Left lung (tissue), 14 donors: ENCODE measurements at places on chromosomes 16 and 17. TPM values are rescaled to one million over a fixed set of nuclear protein-coding genes. Genes with fewer than 3 reads are reported as not detected.

CD300A gene
- 1.6 TPM for polyA plus RNA-seq

SLC5A2 gene
- 15.3 TPM for polyA plus RNA-seq

- DNase-seq = no peak
Observed at GRCh38 chr16:4328046-4328781, 12.3 kb downstream of the GLIS2 start.

DNA sequence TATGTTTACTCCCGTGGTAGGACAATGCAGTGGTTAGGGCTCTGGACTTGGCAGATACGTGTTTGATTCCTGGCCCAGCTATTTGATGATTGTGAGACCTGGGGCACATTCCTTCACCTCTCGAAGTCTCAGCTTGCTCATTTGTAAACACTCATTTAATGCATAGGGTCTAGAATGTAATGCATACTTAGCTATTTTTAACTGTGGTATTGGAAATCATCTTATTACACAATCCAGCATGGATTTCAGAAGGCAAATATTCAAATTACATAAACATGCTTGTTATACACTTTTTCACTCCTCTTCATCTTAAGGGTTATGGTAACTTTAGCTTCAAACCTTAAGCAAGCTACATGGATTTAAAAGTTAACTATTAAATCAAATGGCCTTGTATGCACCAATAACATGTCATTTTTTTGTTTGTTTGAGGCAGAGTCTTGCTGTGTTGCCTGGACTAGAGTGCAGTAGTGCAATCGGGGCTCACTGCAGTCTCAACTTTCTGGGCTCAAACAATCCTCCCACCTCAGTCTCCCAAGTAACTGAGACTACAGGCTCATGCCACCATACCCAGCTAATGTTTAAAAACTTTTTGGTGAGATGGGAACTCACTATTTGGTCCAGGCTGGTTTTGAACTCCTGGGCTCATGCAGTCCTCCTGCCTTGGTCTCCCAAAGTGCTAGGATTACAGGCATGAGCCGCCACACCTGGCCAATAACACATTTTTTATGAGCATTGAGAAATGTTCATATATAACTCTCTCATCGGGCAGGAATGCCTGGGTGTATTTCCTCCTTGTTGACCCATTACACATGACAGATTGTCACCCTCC is 52.5 kb downstream of the VAT1L start:
- no peak for DNase-seq

DNA sequence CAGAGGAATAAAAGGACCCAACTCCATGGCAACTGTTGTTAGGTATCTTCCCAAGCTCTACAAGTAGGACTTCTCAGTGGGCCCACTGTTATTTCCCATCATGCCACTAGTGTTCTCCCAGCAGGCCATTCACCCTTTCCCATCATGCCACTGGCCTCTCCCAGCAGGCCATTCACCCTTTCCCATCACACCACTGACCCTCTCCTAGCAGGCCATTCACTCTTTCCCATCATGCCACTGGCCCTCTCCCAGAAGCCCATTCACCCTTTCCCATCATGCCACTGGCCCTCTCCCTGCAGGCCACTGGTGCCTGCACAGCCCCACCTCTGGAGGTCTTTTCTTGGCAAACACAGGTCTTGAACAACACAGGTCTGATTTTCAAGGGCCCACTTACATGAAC is 36.3 kb downstream of the IFT140 start:
- no peak for DNase-seq

DNA sequence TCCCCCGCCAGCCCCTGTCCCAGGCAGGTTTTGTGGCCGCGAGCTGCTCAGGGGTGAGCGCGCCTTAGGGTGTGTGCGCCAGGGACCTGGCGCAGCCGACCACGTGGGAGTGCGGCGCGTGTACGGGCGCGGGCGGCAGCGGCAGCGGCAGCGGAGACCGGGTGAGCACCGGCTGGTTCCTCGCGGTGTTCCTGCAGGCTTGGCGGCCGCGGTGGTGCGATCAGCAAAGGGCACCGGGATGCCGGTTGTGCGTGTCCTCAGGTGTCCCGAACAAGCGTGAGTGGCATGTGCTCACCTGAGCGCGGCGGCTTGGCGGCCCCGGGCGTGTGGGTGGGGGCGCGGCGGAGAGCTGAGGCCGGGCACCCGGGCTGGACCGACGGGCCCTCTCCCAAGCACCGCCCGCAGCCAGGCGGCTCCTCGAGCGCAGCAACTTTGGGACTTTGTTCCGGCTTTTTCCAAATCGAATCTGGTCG is 381 bp upstream of the HSD11B2 start:
- no peak for DNase-seq

DNA sequence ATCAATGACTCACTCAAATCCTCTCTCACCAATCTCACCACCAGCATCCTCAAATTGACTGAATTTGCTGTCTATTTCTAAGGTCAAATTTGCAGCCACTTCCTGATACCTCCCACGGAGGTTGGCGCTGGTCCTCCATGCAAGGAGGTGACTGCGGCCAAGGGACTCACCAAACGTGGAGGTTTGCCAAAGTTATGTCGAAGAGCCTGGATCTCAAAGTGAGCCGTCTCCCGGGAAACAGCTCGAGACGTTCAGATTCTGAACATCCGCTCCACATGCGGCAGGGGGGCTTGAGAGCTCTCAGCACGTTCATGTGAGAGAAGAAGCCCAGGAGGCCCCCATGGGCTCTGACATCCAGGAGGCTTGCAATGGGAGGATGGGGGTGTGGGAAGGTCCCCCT is 22.6 kb downstream of the LGALS3BP start:
- no peak for DNase-seq

DNA sequence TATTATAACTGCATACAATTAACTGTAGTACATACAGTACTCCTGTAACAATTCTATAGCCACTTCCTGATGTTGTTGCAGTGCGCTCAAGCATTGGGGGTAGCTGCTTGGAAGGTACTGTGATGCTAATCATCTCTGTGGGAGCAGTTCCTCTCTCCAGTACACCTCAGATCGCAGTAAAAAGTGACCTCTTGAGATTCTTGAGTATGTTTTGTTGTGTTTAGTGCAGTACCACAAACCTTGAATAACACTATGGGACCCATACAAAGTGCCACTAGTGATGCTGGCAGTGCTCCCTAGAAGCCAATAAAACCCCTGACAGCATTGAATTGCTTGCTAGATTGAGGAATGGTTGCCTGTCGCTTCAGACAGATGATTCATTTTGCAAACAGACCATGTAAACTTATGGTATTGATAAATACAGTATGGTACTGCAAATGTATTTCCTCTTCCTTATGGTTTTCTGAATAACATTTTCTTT is 193.0 kb downstream of the SPECC1 start:
- DNase-seq = no peak

DNA sequence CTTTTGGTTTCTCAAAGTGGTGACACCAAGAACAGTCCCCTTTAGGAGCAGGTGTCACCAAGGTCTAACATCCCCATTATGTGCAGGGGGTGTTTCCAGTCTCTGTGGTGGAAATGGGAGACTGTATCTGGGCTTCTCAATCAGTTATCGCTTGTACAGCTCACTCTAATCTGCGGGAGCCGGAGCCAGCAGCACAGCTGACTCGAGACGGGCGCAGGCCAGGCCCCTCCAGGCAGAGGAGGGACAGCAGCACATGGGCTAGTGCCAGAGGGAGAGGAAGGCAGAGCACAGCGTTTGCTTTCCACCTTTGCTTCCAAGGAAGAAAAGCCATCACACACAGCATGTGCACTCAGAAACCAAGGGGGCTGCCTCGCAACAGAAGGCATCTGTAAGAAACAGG is 91.2 kb upstream of the CREBBP start:
- DNase-seq = no peak

- no peak for DNase-seq
Observed at GRCh38 chr17:58381124-58382035, 29.4 kb upstream of the SUPT4H1 start.

GRCh38 chr17:41627316-41628072 is 3.1 kb upstream of the KRT17 start:
- DNase-seq = no peak

DNA sequence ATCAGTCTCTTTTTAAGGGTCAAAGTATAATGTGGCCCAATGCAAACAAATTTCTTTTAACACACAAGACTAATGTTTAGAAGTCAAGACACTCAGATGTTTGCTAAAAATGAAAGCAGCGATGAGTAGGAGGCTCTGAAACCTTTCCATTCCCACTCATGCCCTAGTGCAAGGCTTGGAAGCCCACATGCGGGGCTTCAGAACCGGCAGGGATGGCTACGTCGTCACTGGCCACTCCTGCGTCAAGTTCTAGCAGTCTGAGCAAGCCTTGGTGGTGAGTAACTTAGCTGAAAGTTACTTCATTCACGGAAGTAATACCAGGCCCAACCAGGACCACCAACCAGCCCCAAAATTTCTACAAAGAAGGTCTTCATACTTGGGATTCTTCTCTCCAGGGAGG is 14.8 kb upstream of the TMED6 start:
- no peak for DNase-seq
